ENCODE measurements at places on chromosomes 2 and 18.

GRCh38 chr2:41319437-41319836 is 728.4 kb upstream of the PKDCC start:
- no peak for DNase-seq

DNA sequence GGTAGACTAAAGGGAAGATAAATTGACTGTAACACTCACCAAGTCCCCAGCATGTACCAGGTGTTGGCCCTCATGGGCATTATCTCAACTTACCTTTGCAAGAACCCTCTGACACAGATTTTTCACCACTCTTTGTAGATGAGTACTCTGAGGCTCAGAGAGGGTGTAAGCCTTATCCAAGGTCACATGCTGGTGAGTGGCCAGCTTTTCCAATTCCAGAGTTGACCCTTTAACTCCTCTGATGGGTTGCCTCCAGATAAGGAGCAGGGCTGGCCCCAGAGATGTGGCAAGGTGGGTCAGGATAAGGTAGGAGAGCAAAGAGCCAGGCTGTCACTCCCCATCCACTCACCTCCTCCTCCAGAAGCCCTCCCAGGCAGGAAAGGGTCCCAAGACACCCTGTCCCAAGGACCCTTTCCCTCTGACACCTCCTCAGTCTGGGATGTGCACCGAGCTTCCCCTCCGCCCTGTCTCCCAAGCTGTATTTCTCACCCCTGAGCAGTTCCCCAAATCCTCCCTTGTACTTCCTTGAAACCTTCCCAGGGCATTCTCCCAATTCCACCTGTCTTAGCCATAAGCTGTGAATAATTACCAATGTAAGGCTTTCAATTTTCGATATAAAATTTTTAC is 165.9 kb downstream of the ZFP36L2 start:
- DNase-seq, result no peak

GRCh38 chr2:152564754-152565551 is 152.3 kb downstream of the PRPF40A start:
- no peak for DNase-seq

DNA sequence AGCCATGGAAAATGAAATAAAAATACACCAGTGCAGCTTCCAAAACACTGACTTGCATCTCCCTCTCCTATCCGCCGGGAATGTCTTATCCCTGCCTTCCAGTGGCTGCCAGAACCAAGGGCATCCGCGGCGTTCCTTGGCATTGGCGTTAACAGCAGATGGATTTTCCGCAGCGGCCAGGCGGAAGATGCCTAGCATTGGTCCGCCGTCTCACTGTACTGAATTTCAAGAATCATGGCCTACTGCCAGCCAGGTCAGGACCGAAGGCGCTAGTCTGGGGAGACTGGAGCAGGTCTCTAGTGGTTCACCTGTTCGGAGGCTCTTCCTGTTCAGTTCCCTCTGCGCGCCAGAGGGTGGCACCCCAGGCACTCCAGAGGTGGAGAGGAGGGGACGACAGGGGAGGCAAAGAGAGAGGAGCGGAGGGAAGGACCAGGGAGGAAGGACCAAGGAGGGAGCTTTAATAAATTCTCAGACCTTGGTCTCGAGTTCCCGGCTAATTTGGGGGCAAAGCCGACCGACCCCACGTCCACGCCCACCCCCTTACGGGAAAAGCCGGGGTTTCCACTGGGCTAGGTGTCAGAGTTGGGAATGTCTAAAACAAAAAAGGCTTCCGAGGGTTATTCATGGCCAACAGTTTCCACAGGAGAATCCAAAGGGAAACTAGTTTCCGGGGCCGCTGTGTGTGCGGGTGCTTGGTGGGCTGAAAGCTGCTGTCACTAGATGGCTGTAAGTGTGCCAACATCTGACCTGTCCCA is 3.7 kb upstream of the BCL2L11 start:
- peak; percentile 91 for DNase-seq

- DNase-seq, result peak; percentile 68
Observed at GRCh38 chr2:25618676-25619075, 54.7 kb downstream of the DTNB start.

DNA sequence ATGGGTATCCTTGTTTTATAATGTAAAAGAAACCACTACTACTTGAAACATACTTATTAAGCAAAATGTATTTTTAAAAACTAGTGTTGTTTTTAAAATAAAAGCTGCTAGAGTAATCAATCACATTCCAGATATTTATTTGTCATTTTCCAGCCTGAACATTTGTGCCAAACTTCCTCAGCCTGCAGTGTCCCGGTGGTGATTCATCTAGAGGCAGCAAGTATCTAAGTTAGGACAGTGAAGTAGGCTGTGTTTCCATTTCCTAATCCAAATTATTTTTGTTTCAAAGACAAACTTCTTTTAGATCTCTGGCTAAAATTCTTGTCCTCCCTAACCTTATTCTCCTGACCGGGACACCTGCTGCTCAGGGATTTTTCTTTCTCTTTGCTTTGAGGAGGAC is 12.8 kb upstream of the GCG start:
- no peak for DNase-seq

- peak; percentile 21 for DNase-seq
Observed at GRCh38 chr2:141498561-141498960, 632.3 kb downstream of the LRP1B start.

DNA sequence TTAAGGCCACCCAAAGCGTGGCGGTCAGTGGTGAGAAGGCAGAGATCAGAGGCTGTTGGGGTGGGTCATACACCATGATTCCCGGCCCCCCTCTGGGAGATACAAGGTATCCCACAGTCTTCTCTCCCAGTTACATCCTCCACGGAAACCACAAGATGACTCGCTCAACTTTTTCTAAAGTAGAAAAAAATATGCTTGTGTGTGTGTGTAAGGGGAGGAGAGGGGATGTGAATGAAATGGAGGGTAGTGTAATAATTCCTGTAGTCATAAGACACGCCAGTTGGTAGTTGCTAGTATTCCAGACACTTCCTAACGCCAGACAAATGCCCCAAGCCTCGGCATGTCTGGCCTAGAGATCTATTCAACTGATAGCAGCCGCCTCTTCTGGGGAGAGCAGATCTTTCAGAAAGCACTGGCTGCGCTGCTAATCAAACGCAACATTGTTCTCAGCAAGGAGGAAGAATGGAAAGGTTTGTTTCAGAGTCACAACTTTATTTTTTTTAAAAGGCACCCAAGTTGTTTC is 143.5 kb downstream of the TGIF1 start:
- peak; percentile 90 for DNase-seq

DNA sequence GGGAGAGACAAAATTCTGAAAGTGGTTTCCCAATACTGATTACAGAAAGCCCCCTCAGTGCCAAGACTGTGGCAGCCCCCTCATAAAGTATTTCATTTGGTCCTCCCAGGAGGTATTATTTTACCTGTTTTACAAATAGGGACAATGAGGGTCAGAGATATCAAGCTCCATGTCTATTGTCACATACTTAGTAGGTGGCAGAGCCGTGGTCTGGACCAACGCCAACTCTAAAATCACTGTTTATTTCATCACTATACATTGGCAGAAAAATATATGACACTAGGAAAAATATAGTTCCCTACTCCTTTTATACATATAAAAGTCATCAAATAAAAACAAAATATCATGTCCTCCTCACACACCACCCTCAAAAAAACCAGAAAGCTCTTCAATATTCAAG is 68.6 kb downstream of the DHRS9 start:
- no peak for DNase-seq

- peak; percentile 77 for DNase-seq
Observed at GRCh38 chr2:206443735-206444527, 599 bp downstream of the ADAM23 start.

DNA sequence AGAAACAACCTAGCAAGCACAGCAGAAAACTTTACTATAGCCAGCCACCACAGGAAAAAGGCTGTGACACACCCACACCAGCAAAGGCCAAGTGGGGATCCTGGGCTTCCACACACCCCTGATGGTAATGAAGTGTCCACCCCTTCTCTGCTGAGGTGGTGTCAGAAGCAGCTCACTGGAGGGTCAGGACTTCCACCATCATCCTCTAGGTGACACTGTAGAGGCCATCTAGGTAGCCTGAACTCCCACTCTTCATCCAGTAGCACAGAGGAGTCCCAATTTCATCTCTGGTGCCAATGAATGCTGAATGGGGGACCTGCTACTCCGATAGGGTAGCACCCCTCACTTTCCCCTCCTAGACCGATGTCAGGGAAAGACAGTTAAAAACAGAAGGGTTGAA is 1544.4 kb downstream of the LRP1B start:
- DNase-seq, result no peak

GRCh38 chr18:54117853-54118773 is 106.4 kb downstream of the MBD2 start:
- peak; percentile 51 for DNase-seq

- peak; percentile 22 for DNase-seq
Observed at GRCh38 chr18:68263481-68263880, 451.4 kb downstream of the TMX3 start.

DNA sequence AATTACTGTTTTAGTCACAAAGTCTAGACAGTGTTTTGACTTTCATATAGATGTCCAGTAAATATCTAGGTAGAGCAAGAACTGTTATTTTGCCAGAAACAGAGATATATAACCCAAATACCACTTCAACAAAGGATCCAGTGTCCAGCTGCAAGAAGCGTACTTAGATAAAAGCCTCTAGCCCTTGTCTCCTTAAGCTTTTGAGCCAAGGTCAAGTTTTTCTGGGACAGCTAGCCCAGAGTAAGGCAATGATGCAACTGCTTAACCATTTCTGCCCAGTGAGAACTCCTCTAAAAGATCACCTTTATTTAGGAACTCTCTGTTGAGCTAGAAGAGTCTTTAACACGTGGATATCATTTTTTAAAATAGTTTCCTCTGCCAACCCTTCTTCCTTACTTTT is 1424.9 kb upstream of the NXPH2 start:
- no peak for DNase-seq

GRCh38 chr18:9814431-9814830 is 71.3 kb upstream of the TXNDC2 start:
- DNase-seq, result peak; percentile 78

DNA sequence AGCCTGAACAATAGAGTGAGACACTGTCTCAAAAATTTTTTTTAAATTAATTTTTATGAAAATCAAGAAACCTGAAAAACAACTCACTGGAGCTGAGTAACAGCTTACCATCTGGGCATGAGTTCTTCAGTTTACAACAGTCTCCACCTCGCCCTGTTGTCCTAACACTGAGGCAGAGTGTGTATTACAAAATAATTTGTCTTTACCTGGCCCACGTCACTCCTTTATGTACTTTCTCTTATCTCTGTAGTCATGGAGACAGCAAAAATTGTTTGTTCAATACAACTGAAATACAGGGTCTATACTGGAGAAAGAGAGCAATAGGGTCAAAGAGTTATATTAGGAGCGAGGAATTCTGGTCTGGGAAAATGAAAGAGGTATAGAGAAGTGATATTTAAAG is 48.1 kb downstream of the CYTIP start:
- no peak for DNase-seq

DNA sequence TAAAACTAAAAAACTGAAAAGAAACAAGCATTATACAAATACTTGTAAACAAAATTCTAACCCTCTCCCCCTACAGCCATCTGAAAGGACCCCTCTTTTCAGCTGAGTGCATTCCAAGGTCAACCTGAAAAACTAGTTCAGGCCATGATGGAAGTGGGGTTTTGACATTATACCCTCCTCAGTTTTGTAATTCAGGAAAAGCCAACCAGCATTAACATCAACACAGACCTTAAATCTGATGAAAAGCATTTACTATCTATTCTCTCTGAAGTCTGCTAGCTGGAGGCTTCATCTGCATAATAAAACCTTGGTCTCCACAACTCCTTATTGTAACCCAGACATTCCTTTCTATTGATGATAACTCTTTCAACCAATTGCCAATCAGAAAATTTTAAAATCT is 302.2 kb downstream of the CNTNAP5 start:
- DNase-seq, result no peak

DNA sequence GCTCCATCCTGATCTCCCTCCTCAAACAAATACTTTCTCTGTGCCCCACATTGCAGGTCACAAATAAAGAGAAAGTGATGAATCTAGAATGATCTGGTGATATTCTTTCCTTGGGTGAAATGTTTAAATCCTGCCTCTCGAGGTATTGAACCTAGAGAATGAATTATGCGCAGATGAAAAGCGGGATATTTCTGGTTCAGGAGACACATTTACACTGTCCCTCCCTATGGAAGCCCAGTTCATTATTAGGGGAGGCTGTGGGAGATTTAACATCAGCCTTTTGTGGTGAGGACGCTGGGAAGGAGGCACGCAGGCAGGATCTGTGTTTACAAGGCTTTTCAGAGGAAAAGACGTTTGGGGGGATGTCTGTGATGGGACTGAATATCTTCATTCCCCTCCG is 20.6 kb downstream of the MAPRE2 start:
- DNase-seq, result no peak

- no peak for DNase-seq
Observed at GRCh38 chr2:173223871-173224270, 130.8 kb upstream of the CDCA7 start.

DNA sequence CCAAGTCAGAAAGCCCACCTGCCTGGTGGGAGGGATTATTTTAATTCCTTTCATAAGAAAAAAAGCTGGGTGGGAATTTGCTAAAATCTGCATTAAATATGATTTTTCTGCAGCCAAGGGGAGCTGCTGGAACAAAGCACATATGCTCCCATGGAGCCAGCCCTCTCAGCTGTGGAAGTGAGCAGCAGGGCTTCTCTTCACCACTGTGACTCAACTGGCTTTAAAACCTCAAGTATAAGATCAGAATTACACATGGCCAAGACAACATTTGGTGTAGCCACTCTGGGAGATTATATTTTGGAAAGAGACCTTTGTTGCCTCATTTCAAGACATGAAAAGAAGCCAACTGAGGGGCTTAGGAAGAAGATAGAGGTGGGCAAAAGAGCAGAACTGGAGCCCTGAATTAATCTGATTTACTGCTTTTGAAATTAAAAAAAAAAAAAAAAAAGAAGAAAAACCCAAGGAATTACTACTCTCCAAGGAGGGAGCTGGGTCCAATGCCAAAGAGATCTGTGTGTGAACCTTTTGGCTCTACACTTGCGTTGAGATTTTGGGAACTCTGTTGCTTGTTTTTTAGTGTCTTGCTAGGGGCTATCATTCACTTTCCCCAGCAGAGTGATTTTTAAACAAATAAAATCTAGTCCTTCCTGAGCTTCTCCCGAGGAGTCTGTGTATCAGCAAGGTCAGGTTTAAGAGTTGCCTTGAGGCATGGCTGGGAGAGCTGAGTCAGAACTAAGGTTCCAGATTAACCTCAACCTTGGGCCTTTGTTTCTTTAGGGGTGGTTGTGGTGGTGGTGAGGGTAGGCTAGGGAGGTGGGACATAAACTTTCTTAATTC is 6.0 kb downstream of the LHCGR start:
- no peak for DNase-seq

- DNase-seq, result peak; percentile 30
Observed at GRCh38 chr2:85326406-85327159, 1.2 kb downstream of the TGOLN2 start.

All from adipocyte (in vitro differentiated cells).